Esophagus muscularis mucosa (tissue), 4 donors: ENCODE measurements at places on chromosomes 12 and 14.

- no peak overlapping the region for H3K4me3 ChIP-seq
- no peak overlapping the region for H3K27ac ChIP-seq
- no peak for DNase-seq
- no peaks in the 10 kb centered on the region for H3K27me3 ChIP-seq
- H3K4me1 ChIP-seq = no peaks in the 10 kb centered on the region
- H3K36me3 ChIP-seq = no peaks in the 10 kb centered on the region
Observed at GRCh38 chr12:77610446-77610845, 220.2 kb upstream of the NAV3 start.

- no peak for DNase-seq
- no peaks in the 10 kb centered on the region for H3K36me3 ChIP-seq
- no peaks in the 10 kb centered on the region for H3K27me3 ChIP-seq
- H3K4me3 ChIP-seq = no peak overlapping the region
- H3K4me1 ChIP-seq = no peaks in the 10 kb centered on the region
Observed at GRCh38 chr14:21912367-21912766, 238.7 kb upstream of the OR4E1 start.

GRCh38 chr12:21379218-21379617 is 6.5 kb downstream of the IAPP start:
- H3K36me3 ChIP-seq = no peaks in the 10 kb centered on the region
- H3K4me1 ChIP-seq = no peaks in the 10 kb centered on the region
- H3K27ac ChIP-seq = no peak overlapping the region
- no peak overlapping the region for H3K4me3 ChIP-seq

DNA sequence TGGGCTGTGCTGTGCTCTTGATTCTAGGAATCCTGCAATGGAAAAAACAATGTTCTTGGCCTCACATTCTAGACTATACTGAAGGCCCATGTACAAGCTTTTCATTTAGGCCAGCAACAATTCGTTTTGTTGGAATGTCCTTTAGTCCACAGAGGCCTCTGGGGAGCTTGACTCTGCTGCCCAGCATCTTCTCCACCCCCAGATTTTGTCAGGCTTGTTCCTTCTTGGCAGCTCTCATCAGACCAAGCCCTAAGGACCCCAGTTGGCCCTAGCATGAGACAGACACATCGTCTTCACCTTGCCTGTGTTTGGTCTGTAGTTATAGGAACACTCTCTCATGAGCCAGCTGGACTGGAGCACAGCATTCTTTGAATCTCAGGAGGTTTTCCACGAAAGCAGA is 300.1 kb downstream of the VRK1 start:
- H3K4me1 ChIP-seq = no peaks in the 10 kb centered on the region
- H3K27ac ChIP-seq = no peak overlapping the region
- H3K27me3 ChIP-seq = peaks cover 13% of the 10 kb centered on the region
- no peak overlapping the region for H3K4me3 ChIP-seq
- no peak for DNase-seq

GRCh38 chr12:2258025-2258424 is 205.2 kb downstream of the CACNA1C start:
- no peak overlapping the region for H3K4me3 ChIP-seq
- H3K4me1 ChIP-seq = peaks cover 60% of the 10 kb centered on the region
- H3K36me3 ChIP-seq = no peaks in the 10 kb centered on the region
- no peaks in the 10 kb centered on the region for H3K27me3 ChIP-seq
- DNase-seq = no peak

- H3K27me3 ChIP-seq = no peaks in the 10 kb centered on the region
- H3K27ac ChIP-seq = peak overlapping the region; percentile 97
- DNase-seq = no peak
- no peak overlapping the region for H3K4me3 ChIP-seq
- H3K4me1 ChIP-seq = peaks cover 92% of the 10 kb centered on the region
- peaks cover 68% of the 10 kb centered on the region for H3K36me3 ChIP-seq
Observed at GRCh38 chr14:68922201-68922621, 56.9 kb downstream of the ACTN1 start.

DNA sequence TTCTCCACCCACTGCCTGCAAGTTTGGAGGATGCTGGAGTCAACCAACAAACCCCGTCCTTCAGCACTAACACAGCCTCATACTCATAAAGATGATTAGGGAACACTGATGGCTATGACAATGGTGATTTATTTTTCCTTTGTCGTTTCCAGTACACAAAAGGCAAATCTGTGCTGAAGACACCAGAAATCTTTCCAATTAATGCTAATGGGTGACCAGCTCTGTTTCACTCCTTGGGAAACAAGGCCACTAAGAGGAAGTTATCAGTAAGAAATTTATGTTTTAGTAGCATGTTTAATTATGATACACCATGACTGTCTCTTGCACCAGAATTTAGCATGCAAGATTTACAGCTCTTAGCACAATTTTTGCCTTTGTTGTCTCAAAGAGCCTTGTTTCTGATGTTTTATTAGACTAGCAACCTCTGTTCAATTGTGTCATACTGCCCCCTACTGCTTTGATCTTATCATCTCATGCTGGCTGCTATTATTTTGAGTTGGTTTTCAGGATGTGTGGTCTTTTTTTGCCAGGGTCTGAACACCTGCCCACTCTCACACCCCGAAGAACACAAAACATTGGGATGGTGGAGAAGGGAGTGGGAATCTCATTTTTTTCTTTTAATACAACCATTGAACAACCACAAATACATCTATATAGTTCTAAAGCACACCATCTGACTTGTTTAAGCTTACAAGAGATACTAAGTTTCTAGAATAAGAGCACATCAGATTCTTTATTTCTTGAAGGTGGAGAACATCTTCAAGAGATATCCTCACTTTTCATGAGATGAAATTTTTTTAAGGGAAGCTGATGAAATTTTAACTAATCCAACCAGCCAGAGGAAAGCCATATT is 160.9 kb downstream of the SPTSSA start:
- no peak for DNase-seq
- H3K4me1 ChIP-seq = peaks cover 17% of the 10 kb centered on the region
- H3K27me3 ChIP-seq = no peaks in the 10 kb centered on the region

GRCh38 chr12:39824505-39825212 is 205.1 kb upstream of the ABCD2 start:
- H3K4me1 ChIP-seq = no peaks in the 10 kb centered on the region
- no peak overlapping the region for H3K4me3 ChIP-seq
- peaks cover 3% of the 10 kb centered on the region for H3K36me3 ChIP-seq
- H3K27me3 ChIP-seq = no peaks in the 10 kb centered on the region
- DNase-seq = no peak
- H3K27ac ChIP-seq = no peak overlapping the region

DNA sequence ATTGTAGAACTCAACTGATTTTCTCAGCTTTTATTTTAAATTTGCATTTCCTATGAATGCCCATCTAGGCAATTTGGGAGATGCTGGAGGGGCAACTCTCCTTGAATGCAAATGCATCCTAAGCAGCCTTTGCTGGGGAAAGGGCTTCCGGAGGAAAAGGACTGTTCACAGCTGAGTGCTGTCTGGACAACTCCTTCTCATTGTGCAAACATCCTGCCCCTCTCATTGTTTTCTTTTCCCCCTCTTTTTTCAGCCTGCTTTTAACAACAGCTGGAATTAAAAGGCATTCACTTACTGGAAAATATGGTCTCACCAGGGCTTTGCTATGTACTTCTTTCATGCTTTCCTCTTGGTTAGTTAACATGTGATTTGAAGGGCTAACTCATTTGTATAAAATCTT is 397.8 kb downstream of the FUT8 start:
- H3K27me3 ChIP-seq = peaks cover 3% of the 10 kb centered on the region
- H3K4me3 ChIP-seq = no peak overlapping the region
- H3K4me1 ChIP-seq = no peaks in the 10 kb centered on the region
- H3K36me3 ChIP-seq = no peaks in the 10 kb centered on the region
- no peak for DNase-seq
- no peak overlapping the region for H3K27ac ChIP-seq

- no peak for DNase-seq
- H3K4me1 ChIP-seq = no peaks in the 10 kb centered on the region
Observed at GRCh38 chr14:40981247-40981646, 625.4 kb upstream of the LRFN5 start.

- H3K4me1 ChIP-seq = no peaks in the 10 kb centered on the region
- H3K4me3 ChIP-seq = no peak overlapping the region
- no peak for DNase-seq
- no peaks in the 10 kb centered on the region for H3K36me3 ChIP-seq
- no peak overlapping the region for H3K27ac ChIP-seq
- no peaks in the 10 kb centered on the region for H3K27me3 ChIP-seq
Observed at GRCh38 chr14:96690713-96691383, 106.3 kb upstream of the VRK1 start.

GRCh38 chr12:843609-844008 is 91.2 kb downstream of the WNK1 start:
- H3K4me1 ChIP-seq = peaks cover 7% of the 10 kb centered on the region
- no peaks in the 10 kb centered on the region for H3K27me3 ChIP-seq
- H3K27ac ChIP-seq = no peak overlapping the region
- DNase-seq = no peak
- H3K4me3 ChIP-seq = no peak overlapping the region

DNA sequence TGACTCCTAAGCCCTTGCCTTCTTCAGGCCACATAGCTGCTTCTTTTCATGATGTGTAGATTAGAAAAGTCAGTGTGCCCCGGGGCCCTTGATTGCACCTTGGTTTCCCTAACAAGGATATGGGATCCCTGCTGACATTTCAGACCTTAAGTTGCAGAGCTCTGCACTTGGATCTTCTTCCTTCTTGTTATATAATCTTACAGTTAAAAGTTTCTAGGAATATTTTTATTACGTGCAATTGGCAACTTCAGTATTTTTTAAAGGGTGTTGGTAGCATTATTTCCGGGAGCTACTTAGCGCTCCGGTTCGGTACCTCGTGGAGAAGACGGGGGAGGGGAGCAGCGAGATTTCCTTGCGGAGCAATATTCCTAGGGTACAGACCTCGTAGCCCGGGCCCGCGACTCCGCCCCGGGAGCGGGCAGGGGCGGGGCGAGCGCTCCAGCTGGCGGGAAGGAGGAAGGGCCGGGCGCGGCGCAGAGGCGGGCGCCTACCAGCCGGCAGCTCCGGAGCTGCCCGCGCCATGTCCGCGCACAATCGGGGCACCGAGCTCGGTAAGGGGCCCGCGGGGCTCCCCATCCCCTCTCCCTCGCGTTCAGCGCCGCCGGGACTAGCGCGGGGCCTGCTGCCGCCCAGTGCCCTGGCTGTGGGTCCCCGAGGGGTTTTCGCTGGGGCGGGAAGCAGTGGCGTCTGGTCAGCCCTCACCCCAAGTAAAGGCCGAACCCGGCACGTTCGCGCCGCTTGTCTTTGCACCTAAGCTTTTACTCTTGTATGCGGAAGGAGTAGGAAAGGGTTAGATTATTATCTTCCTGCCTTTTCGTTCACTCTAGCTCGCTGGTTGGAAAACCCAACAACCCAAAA is at the start of gene DERA:
Gene DERA, plus strand, starts transcription at position 469 of the 858 bp plus-strand sequence. Its CDS starts 52 bp downstream, at position 521.
- peaks cover 11% of the 10 kb centered on the region for H3K36me3 ChIP-seq
- H3K27ac ChIP-seq = peak within 1 kb of the TSS; percentile 97
- no peak for DNase-seq
- no peaks in the 10 kb centered on the region for H3K27me3 ChIP-seq
- peaks cover 43% of the 10 kb centered on the region for H3K4me1 ChIP-seq

DNA sequence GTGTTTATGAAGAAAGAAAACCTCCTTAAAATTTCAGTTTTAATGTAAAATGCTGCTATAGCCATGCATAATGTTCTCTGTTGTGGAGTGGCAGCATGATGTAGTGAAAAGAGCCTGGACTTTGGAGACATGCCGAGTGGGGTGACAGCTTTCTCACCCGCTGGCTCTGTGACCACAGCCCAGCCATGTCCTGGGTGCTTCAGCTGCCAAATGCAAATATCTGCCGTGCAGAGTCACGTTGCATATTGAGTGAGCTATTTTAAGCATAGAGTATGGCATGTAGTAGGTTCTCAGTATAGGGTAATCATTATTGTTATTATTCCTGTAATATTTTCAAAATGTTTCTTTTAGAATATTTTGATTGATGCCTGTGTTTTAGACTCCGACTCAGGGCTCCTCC is 15.5 kb upstream of the TCTN2 start:
- no peak overlapping the region for H3K4me3 ChIP-seq
- no peaks in the 10 kb centered on the region for H3K27me3 ChIP-seq
- H3K4me1 ChIP-seq = no peaks in the 10 kb centered on the region

DNA sequence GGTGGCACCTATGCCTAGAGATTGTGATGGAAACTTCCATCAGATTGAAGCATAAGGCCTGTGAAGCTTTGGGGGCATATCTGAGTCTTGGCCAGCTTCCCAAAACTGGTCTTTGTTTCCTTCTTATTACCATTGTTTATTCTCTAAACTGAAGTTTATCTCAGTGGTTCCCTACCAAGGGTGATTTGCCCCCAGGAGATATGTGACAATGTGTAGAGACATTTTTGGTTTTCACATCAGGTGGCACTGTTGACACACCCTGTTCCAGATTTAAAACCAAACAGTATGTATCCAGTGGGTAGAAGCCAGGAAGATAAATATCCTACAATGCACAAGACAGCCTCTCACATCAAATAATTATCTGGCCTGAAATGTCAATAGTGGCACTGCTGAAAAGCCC is 22.1 kb downstream of the RASSF9 start:
- no peak overlapping the region for H3K4me3 ChIP-seq
- H3K4me1 ChIP-seq = no peaks in the 10 kb centered on the region
- no peaks in the 10 kb centered on the region for H3K36me3 ChIP-seq
- H3K27me3 ChIP-seq = no peaks in the 10 kb centered on the region

DNA sequence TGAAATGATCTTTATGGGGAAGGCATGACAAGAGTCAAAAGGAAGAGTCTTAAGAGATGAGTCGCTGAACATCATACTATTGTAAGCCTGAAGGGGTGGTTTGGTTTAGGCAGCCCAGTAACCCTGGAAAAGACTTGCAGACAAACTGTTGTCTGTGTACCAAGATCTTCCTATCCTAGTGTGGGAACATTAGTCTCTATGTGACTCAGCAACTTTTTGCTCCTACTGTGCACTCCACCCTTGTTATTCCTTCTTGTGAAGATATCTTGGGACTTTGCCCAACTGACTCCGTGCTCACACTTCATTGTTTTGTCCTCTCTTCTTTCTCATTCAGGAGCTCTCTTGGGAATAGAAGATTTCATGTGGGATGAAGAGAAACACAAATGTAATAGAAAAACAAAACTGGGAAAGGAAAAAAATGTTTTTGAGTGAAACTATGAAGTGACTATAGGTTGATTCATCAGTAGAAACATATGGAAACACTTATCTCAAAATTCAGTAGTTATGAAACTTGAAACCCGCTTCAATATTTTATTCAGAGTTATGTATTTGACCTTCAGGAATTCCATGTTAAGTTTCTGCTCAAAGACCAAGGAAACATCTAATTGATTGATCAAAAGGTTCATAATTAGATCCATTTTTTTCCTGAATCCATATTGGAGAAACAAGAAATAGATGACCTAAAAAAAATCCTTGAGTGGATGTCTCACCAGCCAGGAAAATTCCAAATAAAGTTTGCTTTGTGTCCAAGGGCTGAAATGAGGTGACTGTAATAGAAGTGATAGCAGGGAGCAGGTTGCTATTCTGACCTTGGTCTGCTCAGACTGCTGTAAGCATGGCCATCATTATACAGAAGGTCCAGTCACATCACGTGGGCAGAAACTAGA is 67.2 kb downstream of the BTG1 start:
- DNase-seq = no peak
- no peak overlapping the region for H3K4me3 ChIP-seq
- H3K36me3 ChIP-seq = no peaks in the 10 kb centered on the region
- no peak overlapping the region for H3K27ac ChIP-seq
- peaks cover 30% of the 10 kb centered on the region for H3K4me1 ChIP-seq
- H3K27me3 ChIP-seq = no peaks in the 10 kb centered on the region
